ENCODE measurements at places on chromosomes 12 and 14. TPM values are rescaled to one million over a fixed set of nuclear protein-coding genes. Genes with fewer than 3 reads are reported as not detected.

NKX2-8 gene
- not detected for total RNA-seq

GPR162 gene
- 10.0 TPM for total RNA-seq

EFS gene
- 74.3 TPM for total RNA-seq

GRCh38 chr12:49511410-49511809 lies 27.4 kb upstream of the KCNH3 start:
- no peak for DNase-seq

- DNase-seq: no peak
These were observed 70.6 kb upstream of the DYNC1H1 start for GRCh38 chr14:101893759-101894158.

NPAS3 gene
- 0.25 TPM for total RNA-seq

LRP1-AS gene
- total RNA-seq: not detected

DNA sequence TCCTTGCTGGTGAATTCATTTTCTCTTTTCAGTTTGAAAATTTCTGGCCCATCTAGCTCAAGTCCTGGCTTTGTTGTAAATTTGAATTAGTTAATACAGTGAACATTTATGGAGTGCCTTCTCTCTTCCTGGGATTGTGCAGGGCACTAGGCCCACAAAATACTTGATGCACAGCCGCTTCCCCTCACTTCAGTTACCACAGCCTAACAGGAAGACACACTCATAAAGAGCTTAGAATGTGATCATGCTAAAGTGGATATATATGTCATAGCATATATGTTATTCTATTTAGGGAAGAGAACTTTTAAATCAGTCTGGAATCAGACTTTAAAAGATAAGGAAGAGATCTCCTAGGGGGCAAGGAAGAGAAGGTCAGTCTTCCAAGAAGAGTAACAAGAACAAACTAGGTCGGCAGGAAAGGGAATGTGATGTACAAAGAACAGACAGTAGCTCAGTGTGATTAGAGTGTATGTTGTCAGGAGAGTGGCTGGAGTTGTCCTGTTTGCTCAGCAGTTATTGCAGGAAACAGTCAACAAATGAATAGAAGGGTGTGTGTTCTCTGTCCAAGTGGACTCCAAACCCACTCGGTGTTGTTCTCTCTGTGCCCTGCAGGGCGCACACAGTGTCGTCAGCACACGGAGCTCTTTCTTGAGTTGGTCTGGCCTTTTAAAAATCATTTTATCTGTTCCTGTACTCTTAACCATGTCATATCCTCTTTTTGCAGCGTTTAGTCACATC lies 74.4 kb downstream of the DAAM1 start:
- no peak for DNase-seq

GRCh38 chr14:32727832-32728231 lies 210.8 kb upstream of the NPAS3 start:
- no peak for DNase-seq

GRCh38 chr14:22748631-22749068 lies 17.8 kb upstream of the OXA1L start:
- DNase-seq: no peak

- DNase-seq: no peak
These were observed 37.2 kb upstream of the GPR132 start for GRCh38 chr14:105102361-105102870.

DNA sequence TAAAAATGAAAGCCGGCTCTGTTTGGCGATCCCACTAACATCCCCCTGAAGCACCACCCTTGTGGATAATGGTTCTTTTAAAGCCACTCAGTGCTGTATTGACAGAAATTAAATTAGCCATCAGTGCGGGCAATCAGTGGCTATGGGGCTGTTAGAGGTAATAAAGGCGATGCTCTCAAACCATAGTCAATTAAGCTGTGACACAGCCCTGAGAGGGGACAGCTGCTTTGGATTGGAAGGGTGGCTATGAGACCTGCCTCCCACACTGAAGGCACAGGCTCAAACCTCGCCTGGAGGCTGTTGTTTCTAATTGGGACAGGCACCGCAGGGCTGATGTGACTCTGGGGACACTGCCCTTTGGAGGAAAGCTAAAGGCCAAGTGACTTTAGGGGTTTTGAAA lies 562.2 kb downstream of the VRK1 start:
- DNase-seq: no peak

DNA sequence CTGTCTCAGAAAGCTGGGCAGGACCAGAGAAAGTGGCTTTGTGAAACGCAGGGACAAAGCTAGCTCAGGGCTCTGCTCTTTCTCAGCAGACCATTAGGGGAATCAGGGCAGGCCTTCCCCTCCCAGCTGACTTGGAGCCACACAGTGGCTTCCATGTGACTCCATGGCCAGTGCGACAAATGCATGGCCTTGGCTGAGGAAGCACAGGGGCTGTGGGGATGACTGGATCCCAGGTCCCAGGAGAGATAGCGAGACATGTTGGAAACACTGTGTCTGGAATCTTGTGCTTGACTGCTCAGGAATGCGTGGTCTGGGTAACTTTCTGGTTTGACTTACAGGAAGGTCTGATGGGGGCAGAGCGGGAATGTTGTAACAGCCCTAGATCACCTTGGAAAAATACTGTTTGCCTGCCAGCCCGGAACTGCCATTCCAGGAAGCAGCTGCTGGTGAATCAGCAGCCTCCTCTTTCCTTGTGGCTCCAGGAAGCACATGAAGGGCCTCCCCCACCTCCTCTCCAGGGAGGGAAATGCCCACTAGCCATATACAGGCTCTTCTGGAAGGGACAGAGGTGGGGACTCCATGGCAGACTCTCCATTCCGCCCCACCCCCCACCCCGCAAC lies 133.5 kb upstream of the HIF1A start:
- no peak for DNase-seq

- DNase-seq: no peak
These were observed 84.6 kb upstream of the PTGDR start for GRCh38 chr14:52182853-52183252.

GRCh38 chr12:29608581-29608980 lies 111.1 kb upstream of the OVCH1 start:
- DNase-seq: no peak

KRT85 gene
- total RNA-seq: not detected

STXBP6 gene
- 5.9 TPM for total RNA-seq

- no peak for DNase-seq
These were observed 156.4 kb downstream of the NEDD1 start for GRCh38 chr12:97063292-97063935.

HECTD4 gene
- 11.0 TPM for total RNA-seq
